ENCODE measurements at places on chromosomes 12 and 14.

GRCh38 chr14:38887696-38888095, 215.3 kb downstream of the SEC23A start:
- no peak for DNase-seq

DNA sequence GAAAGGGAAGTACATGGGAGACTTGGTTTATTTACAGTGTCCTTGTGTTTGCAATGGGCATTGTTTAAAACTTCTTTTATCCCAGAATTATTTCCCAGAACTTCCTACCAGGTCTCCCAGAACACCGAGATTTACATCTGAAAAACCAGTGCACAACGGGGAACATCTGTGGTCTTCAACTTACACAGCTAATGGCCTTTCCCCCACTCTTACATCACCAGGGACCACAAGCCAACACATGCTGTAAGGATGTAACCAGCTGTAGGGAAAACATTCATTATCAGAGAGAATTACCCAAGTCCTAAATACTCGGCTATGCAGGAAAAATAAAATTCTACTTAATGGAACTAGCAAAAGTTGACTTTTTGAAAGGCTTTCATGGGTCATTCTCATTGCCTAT, 267.6 kb downstream of the DUSP6 start:
- DNase-seq = no peak

GRCh38 chr12:105622846-105623736, 292.6 kb downstream of the C12orf75 start:
- no peak for DNase-seq

- DNase-seq = no peak
These were observed 128.4 kb downstream of the NTF3 start for GRCh38 chr12:5560265-5560664.

DNA sequence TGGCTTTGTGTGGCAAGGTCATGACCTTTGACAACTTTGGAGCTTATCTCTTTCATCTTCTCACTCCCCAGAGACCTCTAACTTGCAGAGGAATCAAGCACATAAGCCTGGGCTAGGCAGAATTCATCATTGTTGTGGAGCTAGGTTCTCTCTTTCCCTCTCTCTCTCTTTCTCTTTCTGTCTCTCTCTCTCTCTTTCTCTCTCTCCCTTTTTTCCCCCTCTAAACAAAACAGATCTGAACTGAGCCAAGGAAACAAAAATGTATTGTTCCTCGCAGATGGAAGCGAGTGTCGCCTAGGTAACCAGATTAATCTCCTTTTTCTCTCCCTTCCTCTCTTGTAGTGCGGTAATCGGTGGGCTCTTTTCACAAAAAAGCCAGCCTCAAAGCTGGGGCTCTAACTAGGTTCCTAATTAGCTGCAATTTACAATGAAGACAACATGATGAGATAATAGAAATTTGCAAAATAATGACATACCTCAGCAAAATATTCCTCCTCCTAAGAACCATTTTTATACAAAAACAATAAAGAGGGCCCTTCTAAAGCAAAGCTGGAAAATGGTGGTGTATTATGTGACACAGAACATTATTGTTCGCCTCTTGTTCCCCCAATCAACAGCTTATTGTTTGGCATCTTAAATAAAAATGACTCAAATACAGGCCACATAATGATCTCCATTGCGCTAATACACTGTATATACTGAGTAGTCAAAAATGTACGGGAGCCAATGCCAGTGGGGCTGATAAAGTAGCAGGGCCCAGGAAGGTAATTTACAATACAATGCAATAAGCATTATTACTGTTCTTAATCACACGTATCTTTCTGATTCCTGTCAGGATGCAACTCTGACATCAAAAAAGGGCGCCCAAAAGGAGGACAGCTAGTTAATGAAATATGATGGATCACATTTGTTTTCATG, 65.7 kb upstream of the SOX5 start:
- DNase-seq = no peak

DNA sequence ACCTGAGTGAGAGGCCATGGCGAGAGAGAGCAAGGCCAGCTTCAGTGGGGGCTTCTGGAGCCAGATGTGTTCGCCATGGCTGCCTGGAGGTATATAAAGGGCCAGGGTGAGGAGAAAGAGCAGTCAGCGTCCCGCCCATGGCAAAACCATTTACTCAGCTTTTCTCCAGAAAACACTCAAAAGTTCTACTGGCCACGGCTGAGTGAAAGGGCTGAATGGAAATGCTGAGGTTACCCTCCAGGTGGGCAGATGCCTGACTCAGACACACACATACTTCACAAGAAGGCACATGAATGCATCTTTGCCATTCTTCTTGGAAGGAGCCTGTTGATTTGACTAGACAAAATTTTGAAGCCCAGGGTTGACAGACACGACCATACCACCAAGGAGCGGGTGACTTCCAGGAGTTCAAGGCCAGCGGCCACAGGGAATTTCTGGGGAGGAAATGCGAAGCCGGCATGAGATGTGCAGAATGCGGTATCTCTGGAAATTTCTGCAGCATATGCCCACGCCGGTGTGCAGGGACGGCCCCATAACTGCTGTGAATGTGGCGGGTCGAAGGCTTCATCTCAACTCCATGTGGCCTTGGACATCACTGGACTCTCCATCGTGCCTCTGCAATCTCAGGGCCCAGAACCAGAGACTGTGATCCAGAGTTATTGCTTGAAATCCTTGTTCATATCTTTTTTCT, at the start of gene IL31:
Gene IL31 (minus strand): TSS at position 67 of the 691 bp plus-strand sequence. CDS start 49 bp downstream, at position 18.
- no peak for DNase-seq

DNA sequence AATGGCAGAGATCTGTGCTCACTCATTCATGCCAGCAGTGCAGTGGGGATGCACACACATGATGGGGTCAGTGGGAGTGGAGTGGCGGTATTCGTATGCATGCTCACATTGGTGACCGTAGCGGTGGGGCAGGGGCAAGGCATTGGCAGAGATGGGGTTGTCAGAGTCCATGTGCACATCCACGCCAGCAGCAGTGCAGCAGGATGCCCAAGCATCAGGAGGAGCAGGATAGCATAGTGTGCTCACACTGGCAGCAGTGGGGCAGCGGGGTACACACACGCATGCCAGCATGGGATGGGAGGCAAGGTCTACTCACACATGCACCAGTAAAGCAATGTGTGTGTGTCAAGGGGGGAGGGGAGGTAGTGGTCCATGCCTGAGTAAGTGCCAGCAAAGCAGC, 89.4 kb upstream of the GARIN6 start:
- no peak for DNase-seq

DNA sequence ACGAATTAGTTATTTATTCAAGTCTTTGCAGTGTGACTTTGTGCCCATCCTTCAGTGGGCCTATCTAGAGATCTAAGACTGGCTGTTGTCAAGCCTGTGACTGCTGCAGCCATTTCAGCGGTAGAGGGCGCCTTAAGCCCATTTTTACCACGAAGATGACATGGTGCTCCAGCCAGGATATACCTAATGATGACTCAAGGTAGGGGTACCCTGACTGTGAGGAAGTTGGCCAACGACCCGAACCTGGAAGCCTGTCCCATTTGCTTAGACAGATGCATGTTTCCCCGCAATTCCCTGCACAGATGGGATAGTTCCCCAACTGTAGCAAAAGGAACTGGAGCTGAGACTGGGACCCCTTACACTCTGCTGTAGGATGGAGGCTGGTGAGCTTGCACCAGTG, 41.3 kb downstream of the RAB3IP start:
- DNase-seq = no peak

DNA sequence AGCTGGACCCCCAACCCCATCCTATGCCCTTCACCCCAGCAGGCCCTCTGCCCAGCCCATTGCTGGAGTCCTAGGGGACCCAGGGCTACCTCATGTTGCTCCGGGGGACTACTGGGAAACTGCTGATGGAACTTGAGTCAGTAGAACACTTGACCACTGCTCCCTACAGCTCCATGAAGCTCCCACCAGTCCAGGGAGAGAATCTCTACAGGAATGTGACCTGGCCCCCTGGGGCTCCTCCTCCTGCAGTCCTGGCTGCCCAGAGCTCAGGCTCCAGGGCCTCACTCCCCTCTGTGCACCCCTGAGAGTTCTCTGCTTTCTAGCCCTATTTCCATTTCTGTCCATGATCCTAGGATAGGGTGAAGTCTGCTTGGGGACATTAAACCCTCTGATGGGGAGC, 10.8 kb upstream of the AQP2 start:
- DNase-seq = no peak

GRCh38 chr12:19033244-19033643, 96.3 kb upstream of the PLEKHA5 start:
- DNase-seq = no peak

DNA sequence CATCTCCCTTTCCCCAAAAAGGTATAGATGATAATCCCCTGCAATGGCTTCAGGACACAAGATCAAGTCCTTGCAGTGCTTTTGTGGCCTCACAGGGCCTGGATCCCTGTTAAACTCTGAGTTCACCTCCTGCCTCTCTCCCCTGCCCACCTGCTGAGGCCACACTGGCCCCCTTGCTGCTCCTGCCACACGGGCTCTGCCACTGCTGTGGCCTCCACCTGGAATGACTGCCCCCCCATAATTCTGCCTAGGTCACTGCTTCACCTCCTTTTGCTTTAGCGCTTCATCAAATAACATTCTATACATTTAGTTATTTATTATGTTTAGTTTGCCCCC, 653 bp upstream of the IFI27 start:
- DNase-seq = no peak

DNA sequence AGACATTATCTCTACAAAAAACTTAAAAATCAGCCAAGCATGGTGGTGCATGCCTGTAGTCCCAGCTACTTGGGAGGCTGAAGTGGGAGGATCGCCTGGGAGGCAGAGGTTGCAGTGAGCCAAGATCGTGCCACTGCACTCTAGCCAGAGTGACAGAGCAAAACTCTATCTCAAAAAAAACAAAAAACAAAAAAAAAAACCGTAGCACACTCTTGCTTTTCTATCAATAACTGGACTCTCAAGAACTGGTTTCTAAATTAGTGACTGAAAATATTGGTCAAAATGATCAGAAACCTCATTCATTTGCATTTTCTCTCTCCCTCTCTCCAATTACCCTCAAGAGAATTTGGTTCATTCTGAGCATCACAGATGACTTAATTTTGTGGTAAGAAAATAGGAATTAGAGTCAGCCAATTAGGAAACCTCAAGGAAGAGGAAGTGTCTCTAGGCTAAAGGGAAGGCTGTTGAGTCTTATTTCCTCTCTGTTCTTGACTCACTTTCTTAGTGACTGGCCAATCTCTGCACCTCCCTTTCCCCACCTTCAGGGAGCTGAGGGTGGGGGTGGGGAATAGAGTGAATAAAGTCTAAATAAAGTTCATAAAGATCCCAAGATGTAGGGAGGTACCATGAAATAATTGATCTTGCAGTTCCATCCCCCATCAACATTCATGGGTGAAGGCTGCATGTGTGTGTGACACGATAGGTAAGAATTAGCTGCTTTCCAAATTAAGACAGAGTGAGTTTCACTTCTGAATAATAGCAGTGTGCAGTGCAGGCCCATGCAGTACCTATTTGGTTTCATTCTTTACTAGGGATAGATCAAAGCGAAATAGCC, 6.8 kb upstream of the PSMA6 start:
- no peak for DNase-seq

DNA sequence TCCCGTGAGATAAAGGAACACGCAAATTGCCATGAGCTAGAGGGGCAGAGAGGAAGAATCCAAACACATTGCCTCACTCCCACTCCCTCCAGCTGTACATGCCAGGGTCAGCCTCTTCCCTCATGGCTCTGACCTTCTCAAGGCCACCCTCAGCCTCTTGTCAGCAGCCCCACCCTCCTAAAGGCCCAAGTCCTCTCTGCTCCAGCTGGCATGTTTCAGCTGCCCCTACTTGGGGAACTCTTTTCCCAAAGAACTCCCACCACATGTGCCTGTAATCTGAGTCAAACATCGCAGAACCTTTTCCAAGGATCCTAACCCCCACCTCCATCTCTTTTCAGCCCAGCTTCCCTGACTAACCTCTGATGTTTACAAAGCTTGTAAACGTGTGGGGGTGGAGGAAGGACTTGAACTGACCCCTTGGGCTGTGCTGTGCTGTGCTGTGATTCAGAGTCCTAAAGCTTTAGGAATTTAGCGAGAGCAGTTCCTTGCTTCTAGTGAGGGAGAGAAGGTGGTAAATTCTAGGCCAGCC, 7.3 kb upstream of the CACNB3 start:
- DNase-seq = no peak

DNA sequence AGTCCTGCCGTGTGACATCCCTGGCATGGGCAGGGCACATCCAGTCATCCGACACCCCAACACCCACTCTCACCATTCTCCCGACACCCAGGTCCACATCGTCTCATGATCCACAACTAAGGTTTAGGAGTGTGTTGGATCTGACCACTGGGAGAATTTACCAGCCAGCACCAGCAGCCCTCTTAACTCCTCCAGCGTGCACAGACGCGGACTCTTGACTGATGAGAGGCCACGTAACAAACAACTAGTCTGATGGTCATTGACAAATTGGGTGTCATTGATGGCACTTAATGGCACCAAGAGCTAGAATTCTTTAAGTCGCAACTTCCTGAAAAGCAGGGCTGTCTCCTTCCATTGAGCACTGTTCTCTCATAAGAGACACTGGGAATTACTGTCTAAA, 203.0 kb upstream of the SFSWAP start:
- no peak for DNase-seq

Measured in keratinocyte (primary cell).